ENCODE measurements at places on chromosomes 5 and 9.

DNA sequence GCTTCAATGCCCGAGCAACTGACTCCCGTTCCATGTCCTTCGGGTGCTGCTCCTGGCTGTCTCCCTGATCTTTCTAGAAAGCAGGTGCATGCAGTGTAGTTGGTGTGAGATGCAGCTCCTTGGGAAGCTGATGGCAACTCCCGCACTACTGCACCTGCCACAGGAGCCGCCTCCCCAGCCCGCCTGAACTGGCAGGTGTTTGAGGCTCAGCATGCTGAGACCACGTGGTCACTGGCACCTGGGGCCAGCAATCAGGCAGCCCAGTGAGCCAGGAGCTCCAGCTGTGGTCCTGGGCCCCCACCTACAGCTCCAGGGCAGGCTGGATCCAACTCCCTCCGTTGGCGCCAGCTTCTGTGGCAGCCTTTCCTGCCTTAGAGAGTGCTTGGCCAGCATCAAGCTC is 111.5 kb downstream of the ICE1 start:
- no peak for DNase-seq

DNA sequence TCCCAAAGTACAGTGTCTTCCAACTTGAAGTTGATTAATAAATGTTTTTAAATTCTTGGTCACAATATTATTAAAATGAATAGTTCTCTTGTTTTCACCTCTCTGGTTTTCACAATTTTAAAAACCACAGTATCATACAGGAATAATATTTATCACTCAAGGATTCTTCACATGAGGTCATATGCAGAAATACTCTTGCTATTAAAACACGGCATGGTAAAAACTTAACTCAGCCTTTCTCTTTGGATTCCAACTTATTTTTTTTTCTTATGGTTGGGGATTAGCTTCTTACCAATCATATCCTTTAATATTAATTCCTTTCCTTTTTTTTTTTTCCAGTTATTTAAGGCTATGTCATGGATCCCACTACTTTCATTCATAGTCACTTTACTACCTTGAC is 289.4 kb downstream of the ADAMTS6 start:
- DNase-seq, result no peak

DNA sequence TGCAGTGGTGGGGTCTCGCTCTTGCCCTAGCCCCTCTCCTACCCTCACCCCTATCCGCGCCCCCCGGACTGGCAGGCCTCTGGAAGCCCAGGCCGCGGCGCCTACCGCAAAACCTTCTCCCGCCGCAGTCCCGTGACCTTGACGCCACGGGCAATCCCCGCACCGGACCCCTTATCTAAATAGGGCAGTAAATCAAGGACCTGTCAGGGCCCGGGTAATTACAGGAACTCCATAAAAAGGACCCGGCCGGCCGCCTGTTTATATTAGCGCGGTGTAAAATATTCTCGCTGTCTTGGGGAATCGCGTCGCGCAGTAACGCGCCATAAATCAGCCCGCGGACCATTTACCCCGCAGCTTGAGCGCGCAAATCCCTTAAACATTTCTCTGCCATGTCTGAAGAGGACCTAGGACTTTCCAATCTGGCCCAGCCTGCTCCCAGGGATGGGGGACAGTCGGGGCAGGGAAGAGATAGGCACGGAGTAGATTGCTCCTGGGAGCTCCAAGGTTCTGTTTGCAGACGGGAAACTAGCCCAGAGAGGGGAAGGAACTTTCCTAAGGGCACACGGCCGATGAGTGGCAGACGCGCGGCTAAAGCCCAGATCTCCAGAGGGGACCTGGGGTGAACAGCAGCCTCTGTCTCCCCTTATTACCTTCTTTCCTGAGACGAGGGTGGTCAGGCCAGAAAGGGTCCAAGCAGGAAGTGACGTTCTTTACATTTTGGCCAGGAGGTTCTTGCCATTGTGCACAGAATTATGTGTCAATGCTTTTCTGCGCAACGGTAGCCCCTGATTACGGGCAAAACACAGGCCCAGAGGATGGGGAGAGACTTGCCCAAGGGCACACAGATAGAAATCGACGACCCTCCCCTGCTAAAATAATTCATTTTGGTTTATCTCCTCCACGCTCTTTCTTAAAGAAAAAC is 4.8 kb upstream of the HAND1 start:
- no peak for DNase-seq

DNA sequence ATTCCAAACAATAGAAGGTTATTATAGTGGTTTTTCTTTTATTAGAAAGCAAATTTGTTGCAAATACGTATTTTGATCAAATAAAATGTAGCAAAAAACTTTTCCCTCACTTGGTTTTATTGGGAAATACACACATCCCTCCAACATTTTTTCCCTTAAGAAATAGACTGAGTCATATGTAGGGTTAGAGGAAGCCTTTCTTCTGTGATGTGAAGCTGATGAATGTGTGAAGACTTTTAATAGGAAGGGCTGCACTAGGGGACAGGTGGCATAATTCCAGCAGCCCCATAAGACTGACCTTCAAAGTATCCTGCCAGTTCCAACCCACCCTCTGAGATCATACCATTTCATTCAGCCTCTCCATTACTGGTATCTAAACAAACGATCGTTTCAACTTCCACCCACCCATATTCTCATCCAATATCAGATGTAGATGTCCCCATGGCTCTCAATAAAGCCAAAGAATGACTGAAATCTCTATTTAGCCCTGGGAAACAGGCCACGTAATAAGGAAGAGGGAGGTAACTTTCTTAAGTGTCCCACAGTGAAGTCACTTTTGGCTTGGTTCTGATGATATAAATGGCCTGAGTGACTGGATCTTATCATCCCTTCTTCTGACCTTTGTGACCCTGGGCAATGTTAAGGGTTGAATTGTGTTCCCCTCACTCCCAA is 64.7 kb upstream of the LPAR1 start:
- no peak for DNase-seq

DNA sequence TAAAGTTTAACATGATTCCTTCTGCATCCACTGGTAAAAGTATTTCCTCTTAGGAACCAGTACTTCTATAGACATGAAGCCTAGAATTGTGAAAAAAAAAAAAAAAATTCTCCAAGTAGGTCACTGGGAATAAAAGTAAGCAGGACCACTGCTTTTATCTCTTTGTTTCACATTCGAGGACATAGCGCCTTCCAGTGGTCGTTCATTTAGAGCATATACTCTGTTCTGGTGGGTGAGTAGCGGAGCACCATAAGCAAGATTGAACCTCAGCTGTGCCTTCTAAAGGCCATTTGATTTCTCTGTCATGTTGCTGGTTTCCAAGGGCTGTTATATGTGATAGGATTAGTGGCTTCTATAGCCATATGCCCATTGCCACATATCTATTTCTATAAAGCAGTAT is 393.1 kb downstream of the TMEM232 start:
- DNase-seq, result no peak

- no peak for DNase-seq
Measured at GRCh38 chr5:141508798-141509611, 20.1 kb downstream of the PCDHGC5 start.

GRCh38 chr9:37889536-37889935 is 14.4 kb downstream of the SLC25A51 start:
- DNase-seq, result no peak
